ENCODE measurements at places on chromosomes 3 and 15. TPM values are rescaled to one million over a fixed set of nuclear protein-coding genes. Genes with fewer than 3 reads are reported as not detected.

DNA sequence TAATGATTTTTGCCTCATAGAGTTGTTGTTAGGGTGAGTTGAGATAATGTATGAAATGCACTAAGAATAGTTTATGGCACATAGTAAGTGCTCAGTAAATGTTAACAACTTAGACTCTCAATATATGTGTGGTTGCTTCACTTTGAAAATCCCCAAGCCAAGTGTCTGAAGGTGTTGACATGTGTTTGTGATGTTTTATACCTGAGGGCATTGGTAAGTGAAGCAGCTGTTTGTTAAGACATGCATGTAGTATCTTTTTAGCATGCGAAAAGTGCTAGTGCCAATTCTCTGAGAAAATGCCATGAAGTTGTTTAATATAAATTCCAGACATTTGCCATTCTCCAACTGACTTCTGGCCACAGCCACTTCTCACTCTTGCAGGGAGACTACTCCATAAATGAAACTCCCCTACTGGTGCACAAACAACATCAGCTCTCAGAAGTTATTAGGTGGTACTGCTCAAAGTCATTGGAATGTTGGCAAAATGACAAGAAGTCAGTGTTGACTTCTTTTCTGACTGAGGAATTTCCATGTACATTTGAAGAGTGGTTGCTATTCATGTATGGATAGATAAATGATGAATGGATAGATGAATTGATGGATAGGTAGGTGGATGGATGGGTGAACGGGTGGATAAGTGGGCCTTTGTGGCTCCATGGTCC is 103.6 kb upstream of the NUDT16 start:
- H3K27me3 ChIP-seq, result no peaks in the 10 kb centered on the region
- H3K36me3 ChIP-seq, result no peaks in the 10 kb centered on the region
- H3K4me3 ChIP-seq, result no peak overlapping the region
- H3K4me1 ChIP-seq, result peaks cover 4% of the 10 kb centered on the region
- no peak overlapping the region for H3K27ac ChIP-seq

DNA sequence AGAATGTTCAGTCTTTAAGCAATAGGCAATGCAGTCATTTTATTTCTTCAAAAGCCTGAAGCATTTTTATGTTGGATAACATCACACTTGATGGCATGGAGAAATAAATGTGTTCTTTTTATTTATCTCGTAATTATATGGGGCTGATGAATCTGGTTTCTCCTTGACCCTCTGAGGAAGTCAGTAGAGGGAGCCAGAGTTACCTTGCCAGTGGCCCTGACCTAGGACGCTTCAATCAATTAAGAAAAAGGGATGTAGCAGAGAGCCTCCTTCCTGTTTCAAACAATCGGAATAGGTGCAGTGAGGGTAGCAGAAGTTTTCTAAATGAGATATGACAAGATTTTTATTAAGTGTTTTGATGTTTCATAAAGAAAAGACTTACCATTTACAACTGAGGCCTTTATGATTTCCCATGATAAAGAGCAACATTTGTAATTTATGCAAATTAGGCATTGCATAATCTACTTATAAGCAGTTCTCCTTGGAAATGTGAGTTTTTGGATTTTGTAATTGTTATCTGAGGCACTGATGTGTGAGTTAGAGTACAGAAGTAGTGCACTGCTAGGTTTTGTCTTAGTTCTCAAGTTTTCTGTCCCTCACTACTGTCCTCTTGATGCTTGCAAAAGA is 129.1 kb downstream of the RAP2B start:
- H3K4me3 ChIP-seq, result no peak overlapping the region
- H3K27me3 ChIP-seq, result no peaks in the 10 kb centered on the region
- peaks cover 5% of the 10 kb centered on the region for H3K4me1 ChIP-seq
- H3K36me3 ChIP-seq, result no peaks in the 10 kb centered on the region
- no peak overlapping the region for H3K27ac ChIP-seq

DNA sequence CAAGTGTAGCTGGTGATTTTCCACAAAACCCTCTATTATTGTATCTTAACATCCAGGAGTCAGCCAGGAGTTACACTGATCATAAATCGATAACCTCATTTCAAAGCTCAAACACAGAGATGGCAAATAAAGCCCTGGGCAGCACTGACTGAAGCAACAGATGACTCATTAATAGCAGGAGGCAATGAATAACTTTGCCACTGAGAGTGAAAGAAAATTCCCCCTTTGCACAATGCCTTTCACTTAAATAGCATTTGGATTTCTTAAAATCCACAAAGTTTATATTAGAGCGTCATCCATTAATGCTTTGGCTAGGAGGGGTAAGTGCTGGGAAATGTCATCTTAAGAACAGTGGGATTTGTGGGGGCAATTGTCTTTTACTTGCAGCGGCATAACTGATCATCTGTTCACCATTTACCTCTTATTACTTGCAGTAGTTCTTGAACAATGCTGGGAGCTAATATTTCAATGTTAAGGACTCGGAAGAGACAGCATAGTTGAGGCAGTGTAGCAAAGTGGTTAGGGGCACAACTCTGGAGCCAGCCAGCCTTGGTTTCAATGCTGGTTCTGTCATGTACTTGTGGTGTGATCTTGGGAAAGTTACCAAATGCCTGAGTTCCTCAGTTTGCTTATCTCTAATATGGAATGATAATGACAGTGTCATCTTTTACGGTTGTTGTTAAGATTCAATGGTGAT is 630.4 kb upstream of the TBL1XR1 start:
- no peaks in the 10 kb centered on the region for H3K36me3 ChIP-seq
- no peak overlapping the region for H3K4me3 ChIP-seq
- H3K4me1 ChIP-seq, result peaks cover 15% of the 10 kb centered on the region
- peak overlapping the region; percentile 29 for H3K27ac ChIP-seq

DNA sequence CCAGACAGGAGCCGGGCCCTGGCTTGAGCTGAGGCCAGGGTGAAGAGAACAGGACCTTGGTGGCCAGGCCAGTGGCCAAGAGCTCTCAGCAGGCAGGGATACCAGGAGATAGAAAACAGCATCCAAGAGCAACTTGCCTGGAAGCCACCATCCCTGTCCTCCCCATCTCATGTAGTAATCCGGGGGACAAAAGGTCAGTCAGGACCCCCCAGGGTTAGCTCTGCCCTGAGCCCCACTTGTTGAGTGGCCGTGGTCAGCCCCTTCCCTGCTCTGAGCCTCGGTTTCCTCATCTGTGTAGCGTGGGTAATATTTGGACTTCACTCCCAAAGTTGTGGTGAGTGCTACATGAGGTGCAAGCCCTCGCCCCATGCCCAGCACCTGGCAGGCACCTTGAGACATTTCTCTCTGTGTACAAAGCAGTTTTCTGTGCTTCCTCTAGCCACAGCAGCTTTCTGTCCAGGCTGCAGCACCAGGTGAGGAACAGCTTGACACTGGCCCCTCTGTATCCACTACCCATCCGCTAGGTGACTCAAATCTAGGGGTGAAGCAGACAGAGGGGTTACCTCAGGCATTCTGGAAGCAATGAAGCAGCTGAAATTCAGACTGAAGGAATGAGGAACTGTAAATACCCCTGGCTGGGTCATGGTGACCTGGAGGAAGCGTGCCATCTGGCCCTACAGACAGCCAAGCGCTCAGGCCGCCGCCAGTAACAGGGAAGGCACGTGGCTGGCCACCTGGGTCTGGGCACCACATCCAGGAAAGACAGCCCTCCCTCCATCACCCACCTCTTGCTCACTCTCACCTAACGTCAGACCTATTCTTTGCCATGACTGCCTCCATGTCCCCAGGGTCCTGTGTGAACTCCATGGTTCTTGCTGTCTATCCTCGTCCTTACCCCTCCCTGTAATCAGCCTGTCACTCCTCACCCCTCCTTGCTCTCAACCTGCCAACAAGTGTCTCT is 6.7 kb downstream of the CISH start:
- no peak for DNase-seq
- peaks cover 18% of the 10 kb centered on the region for H3K4me1 ChIP-seq
- no peak overlapping the region for H3K4me3 ChIP-seq
- H3K27me3 ChIP-seq, result no peaks in the 10 kb centered on the region
- no peak overlapping the region for H3K27ac ChIP-seq

- H3K36me3 ChIP-seq, result no peaks in the 10 kb centered on the region
- no peaks in the 10 kb centered on the region for H3K27me3 ChIP-seq
- no peaks in the 10 kb centered on the region for H3K4me1 ChIP-seq
Observed at GRCh38 chr3:28947751-28948150, 333.1 kb upstream of the RBMS3 start.

DNA sequence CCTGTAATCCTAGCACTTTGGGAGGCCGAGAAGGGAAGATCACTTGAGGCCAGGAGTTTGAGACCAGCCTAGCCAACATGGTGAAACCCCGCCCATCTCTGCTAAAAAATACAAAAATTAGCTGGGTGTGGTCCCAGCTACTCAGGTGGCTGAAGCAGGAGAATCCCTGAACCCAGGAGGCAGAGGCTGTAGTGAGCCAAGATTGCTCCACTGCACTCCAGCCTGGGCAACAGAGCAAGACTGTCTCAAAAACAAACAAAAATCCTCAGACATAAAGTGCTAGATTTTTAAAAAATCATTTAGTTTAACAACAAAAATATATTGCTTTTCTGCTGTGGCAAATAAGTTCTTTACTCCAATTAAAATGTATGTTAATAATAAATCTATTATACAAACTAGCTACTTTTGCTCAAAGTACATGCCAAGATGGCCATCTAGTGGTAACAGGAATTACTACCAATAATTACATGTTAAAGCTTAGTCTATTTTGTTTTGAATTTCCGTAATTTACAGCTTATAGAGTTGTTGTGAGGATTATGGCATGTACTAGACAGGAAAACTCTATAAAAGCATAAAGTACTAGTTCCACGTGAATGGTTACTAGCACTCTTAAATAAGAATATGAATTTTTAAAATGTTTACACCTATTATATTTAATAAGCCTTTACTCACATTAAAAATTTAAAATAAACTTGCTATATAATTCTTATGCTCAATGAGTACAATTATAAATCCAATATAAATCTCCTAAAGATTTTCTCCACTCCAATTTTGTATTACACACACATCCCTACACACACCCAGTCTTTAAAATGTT is 39.0 kb downstream of the GABPB1 start:
- no peak overlapping the region for H3K27ac ChIP-seq
- H3K4me1 ChIP-seq, result no peaks in the 10 kb centered on the region
- no peaks in the 10 kb centered on the region for H3K27me3 ChIP-seq
- H3K4me3 ChIP-seq, result no peak overlapping the region
- DNase-seq, result peak; percentile 25

DNA sequence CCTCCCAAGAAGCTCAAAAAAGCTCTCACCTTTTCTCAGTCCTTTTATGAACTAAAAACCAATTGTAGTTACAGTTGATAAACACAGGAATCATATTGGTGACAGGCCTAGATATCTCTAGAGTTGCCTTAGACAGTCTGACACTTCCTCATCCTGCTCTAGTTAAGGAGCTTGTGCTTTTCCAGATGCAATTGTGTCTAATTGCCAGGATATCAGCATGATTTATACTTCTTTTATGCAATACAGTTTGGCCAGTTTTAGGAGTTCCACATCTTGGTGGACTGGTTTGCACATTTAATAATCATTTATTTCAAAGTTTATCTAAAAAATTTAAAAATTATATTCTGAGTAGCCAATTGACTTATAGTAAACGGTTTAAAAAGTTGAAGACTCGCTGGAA is 95.7 kb downstream of the DUT start:
- no peaks in the 10 kb centered on the region for H3K27me3 ChIP-seq
- peak overlapping the region; percentile 80 for H3K27ac ChIP-seq
- peaks cover 30% of the 10 kb centered on the region for H3K4me1 ChIP-seq
- DNase-seq, result no peak
- no peak overlapping the region for H3K4me3 ChIP-seq

DNA sequence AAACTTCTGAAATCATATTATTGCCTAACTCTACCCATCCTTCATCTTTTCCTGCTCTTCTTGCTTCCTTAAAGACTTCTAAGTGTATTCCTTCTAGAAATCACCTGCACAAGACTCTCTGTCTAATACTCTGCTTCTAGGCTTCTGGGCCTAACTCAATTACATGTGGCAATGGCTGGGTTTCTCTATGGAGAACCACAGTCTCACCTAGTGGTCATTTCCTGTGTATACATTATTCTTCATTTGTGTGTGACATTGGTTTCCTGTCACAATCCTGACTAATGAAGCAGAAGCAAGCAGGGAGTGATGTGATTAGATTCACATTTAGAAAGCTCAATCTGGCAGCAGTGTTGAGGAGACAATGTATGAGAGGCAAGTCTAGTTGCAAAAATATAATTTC is 16.9 kb upstream of the CLDN1 start:
- H3K27me3 ChIP-seq, result no peaks in the 10 kb centered on the region
- H3K4me3 ChIP-seq, result no peak overlapping the region
- peaks cover 8% of the 10 kb centered on the region for H3K4me1 ChIP-seq
- peak; percentile 56 for DNase-seq

GRCh38 chr3:44434834-44435510 is 42.5 kb downstream of the ZNF445 start:
- no peak overlapping the region for H3K27ac ChIP-seq
- H3K27me3 ChIP-seq, result no peaks in the 10 kb centered on the region
- no peaks in the 10 kb centered on the region for H3K36me3 ChIP-seq
- no peak for DNase-seq
- peaks cover 2% of the 10 kb centered on the region for H3K4me1 ChIP-seq

DNA sequence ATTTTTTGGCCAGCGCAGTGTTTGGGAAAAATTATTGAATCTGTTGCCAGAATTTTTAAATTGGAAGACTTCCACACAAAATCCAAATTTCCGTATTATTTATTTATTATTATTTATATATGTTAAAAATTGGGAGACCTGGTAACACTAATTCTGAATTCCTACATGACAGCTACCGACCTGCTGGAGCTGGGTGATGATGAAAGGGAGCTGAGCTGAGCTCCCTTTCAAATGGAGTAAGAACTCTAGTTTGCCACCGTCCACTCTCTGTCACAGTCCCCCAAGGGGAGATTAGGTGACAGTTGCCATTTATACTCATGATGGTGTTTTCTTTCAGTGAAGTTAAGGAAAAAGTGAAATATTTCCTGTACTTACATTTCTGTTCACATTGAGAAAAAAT is 1.4 kb downstream of the CRTC3 start:
- H3K27me3 ChIP-seq, result no peaks in the 10 kb centered on the region
- no peak overlapping the region for H3K27ac ChIP-seq
- H3K36me3 ChIP-seq, result no peaks in the 10 kb centered on the region
- no peak for DNase-seq

FBXL22 gene
- 0.34 TPM for total RNA-seq

SPTBN5 gene
- total RNA-seq, result 5.3 TPM

PLA2G4E gene
- not detected for total RNA-seq

AADAC gene
- not detected for total RNA-seq

SLC51B gene
- not detected for total RNA-seq

All from astrocyte (in vitro differentiated cells and primary cell).